ENCODE measurements at places on chromosomes 13 and 19.

GRCh38 chr19:5445561-5446055 lies 9.6 kb upstream of the ZNRF4 start:
- no peak for DNase-seq

DNA sequence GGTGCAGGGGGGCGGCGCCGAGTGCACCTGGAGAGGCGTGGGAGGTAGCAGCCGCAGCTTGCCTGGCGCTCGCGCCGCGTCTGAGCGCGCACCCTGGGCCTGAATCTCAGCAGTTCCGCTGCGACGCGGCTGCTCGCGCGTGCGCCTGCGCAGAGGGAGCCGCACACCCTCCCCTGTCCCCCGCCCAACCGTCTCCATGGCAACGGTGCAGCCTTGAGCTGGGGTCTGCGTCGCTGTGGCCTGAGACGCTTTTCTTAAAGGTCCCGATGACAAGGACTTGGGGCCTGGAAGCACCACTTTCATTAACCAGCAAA lies at the start of gene PNMA8B:
Gene PNMA8B, minus strand, starts transcription at position 82 of the 314 bp plus-strand sequence. CDS start 402 bp downstream, outside the sequence.
- DNase-seq, result no peak

GRCh38 chr13:42786715-42787114 lies 5.3 kb downstream of the FAM216B start:
- DNase-seq, result no peak

- no peak for DNase-seq
Measured at GRCh38 chr19:55303477-55303876, 19.7 kb downstream of the BRSK1 start.

- DNase-seq, result peak; percentile 97
Measured at GRCh38 chr19:47243776-47244547, 12.4 kb upstream of the CCDC9 start.

- DNase-seq, result no peak
Measured at GRCh38 chr13:90751026-90751425, 596.5 kb upstream of the MIR17HG start.

DNA sequence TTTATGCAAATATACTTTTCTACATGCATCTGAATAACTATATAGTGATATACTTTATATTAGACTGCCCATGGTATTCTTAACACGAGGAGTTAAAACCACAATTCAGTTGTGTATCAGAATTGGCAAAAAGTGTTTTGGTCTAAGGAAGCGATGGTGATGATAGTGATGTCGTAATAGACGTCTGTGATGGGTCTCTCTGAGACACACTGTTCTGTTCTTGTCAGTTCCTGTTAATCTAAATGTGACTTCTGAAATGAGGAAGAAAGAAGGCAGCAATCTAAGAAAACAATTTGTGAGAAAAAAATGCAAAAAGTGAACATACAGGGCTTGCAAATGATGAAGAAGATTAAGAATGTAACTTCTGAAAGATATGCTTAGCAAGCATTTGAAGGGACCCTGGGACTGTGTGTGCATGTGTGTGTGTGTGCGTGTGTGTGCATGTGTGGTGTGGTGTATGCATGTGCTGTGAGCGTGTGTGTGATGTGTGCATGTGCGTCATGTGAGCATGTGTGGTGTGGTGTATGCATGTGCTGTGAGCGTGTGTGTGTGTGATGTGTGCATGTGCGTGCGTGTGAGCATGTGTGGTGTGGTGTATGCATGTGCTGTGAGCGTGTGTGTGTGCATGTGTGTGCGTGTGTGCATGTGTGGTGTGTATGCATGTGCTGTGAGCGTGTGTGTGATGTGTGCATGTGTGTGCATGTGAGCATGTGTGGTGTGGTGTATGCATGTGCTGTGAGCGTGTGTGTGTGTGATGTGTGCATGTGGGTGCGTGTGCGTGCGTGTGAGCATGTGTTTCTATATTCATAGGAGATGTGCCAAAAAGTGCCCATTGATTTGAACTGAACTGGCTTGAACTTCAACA lies 131.8 kb downstream of the IRS2 start:
- no peak for DNase-seq

DNA sequence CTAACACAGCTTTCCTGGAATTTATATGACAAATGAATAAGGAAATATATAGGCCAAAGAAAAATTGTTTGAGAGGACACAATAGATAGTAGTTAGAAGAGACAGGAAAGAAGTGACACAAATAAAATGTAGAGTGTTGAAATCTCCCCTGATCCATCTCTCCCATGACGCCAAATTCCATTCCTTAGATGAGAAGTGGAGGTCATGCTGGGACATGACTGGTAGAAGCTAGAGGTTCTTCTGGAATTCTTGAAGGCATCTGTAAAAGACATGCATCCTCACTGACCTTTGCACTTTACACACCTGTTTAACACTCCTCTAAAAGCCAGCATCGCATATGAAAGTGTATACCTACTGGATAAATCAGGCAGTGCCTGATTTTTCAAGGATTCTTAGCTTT lies 67.8 kb downstream of the DGKH start:
- DNase-seq, result no peak

DNA sequence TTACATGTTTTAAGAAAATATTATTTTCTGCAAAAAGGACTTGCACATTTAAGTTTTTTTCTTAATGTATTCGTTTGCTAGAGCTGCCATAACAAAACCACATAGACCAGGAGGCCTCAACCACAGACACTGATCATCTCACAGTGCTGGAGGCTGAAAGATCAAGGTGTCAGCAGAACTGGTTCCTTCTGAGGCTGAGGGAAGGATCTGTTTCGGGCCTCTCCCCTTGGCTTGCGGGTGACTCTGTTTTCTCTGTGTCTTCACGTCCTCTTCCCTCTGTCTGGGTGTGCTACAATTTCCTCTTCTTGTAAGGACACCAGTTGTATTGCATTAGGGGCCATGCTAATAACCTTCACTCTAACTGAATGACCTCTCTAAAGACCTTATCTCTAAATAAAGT lies 364.2 kb downstream of the IRS2 start:
- DNase-seq, result no peak

DNA sequence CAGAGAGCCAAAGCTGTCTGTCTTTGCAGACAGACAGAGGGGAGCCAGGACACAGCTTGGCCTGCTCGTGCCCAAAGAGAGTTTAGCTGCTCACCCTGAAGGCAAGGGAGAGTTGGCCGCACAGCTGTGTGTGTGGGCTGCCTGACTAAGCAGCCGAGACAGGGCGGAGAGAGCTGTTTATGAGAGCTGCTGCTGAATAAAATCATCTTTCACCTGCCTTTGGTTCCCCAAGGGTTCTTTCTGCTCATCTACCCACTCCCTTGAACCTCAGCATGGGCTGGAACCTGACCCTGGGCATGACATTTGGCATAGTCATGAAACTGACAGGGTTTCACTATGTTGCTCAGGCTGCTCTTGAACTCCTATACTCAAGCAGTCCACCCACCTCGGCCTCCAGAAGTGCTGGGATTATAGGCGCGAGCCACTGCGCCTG lies 98.2 kb downstream of the RBM26 start:
- peak; percentile 3 for DNase-seq

DNA sequence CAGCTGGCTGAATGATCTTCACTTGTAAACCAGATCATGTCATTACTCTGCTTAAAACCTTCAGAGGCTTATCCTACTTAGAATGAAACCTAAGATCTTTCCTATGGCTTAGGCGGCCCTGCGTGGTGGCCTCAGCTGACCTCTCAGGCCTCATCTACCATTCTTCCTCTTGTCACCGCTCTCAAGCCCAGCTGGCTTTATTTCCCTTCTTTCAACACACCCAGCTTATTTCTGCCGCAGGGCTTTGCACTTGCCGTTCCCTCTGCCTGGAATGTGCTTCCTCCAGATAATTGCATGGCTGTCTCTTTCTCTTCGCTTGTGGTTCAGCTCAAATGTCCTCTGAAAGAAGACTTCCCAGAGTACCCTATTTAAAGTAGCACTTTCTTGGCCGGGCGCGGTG lies 3.6 kb upstream of the ASF1B start:
- DNase-seq, result no peak

DNA sequence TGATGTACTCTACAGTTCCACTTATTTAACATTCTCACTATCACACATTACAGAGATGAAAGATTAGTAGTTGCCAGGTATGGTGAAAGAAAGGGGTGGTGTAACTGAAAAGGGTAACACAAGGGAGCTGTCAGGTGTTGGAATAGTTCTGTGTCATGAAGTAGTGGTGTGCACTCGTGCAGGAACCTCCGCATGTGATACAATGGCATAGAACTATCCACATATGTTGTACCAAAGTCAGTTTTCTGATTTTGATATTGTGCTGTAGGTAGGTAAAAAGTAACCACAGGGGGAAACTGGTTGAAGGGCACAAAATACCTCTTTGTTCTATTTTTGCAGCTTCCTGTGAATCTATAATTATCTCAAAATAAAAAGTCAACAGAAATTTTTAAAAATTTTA lies 24.4 kb upstream of the RPL21 start:
- DNase-seq, result no peak

Data from activated T-cell treated with anti-CD3 and anti-CD28 coated beads for 48 hours (primary cell).